ENCODE measurements at places on chromosomes 16 and 17. TPM values are rescaled to one million over a fixed set of nuclear protein-coding genes. Genes with fewer than 3 reads are reported as not detected.

GRCh38 chr16:56574625-56575024 is 9.8 kb downstream of the MT4 start:
- DNase-seq: no peak

DNA sequence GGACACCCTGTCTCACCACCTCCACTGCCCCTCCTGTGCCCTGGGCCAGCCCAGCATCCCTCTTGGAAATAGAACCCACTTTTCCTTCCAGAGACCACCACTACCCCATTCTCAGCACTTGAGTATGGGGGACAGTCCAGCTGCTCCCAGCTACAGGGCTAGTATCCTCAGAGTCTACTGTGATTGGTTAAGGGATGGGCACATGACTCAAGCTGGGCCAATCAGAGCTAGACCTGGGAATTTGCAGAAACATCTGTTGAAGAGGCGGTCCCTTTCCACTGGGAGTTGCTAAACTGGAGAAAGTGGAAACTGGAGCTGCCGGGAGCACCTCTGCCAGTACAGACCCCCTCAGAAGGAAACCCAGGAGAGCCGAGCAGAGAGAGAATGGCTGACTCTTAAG is 156.6 kb downstream of the GSG1L start:
- no peak for DNase-seq

GRCh38 chr17:35804658-35805192 is 4.6 kb upstream of the TAF15 start:
- DNase-seq: peak; percentile 57

Gene KRT40
- not detected for total RNA-seq

Measured in activated CD4-positive, alpha-beta memory T cell treated with anti-CD3 and anti-CD28 coated beads, Interleukin-2, amount 10 ng/mL, durations not matched to agents 7 days and 5 days (primary cell).